ENCODE measurements at places on chromosomes 11 and 22. TPM values are rescaled to one million over a fixed set of nuclear protein-coding genes. Genes with fewer than 3 reads are reported as not detected.

RAG2 gene
- total RNA-seq = not detected

NCF4 gene
- 1.2 TPM for total RNA-seq

OR4D9 gene
- not detected for total RNA-seq

MAML2 gene
- 17.3 TPM for total RNA-seq

RAB36 gene
- total RNA-seq = 6.8 TPM

MYOD1 gene
- not detected for total RNA-seq

APOC3 gene
- total RNA-seq = not detected

ZNF280B gene
- total RNA-seq = 4.8 TPM

FBXO7 gene
- 59.3 TPM for total RNA-seq

OR51B5 gene
- total RNA-seq = 1.6 TPM

SMIM38 gene
- total RNA-seq = 1.4 TPM

ZNF280A gene
- total RNA-seq = not detected

CCDC15 gene
- 3.5 TPM for total RNA-seq

INPP5J gene
- total RNA-seq = 0.73 TPM

FAR1 gene
- total RNA-seq = 106 TPM

MFRP gene
- not detected for total RNA-seq

ASCL2 gene
- total RNA-seq = 1.7 TPM

OR52N1 gene
- not detected for total RNA-seq

APOL3 gene
- total RNA-seq = 2.4 TPM

DNAJB7 gene
- not detected for total RNA-seq

OR5B21 gene
- not detected for total RNA-seq

DUSP8 gene
- total RNA-seq = 6.7 TPM

C11orf21 gene
- 0.27 TPM for total RNA-seq

NXPE4 gene
- total RNA-seq = not detected

STARD10 gene
- total RNA-seq = 14.5 TPM

B3GAT1 gene
- 45.7 TPM for total RNA-seq

SNX32 gene
- total RNA-seq = 4.9 TPM

SAA1 gene
- not detected for total RNA-seq

APIP gene
- total RNA-seq = 15.2 TPM

MS4A4A gene
- 3.5 TPM for total RNA-seq

JAML gene
- 0.45 TPM for total RNA-seq

HBB gene
- total RNA-seq = 418 TPM

PARVA gene
- 9.5 TPM for total RNA-seq

ADAMTS15 gene
- 7.3 TPM for total RNA-seq

PANX3 gene
- total RNA-seq = not detected

AQP11 gene
- total RNA-seq = 6.5 TPM

CDCA5 gene
- 4.5 TPM for total RNA-seq

ADM2 gene
- 0.09 TPM for total RNA-seq

HIC2 gene
- 10.8 TPM for total RNA-seq

LIF gene
- 0.09 TPM for total RNA-seq

GAB4 gene
- total RNA-seq = not detected

OR52W1 gene
- total RNA-seq = not detected

MRPL17 gene
- total RNA-seq = 17.5 TPM

EXPH5 gene
- 8.8 TPM for total RNA-seq

KCNQ1 gene
- total RNA-seq = 0.45 TPM

CST6 gene
- not detected for total RNA-seq

MISFA gene
- 5.8 TPM for total RNA-seq

ZMAT5 gene
- total RNA-seq = 9.3 TPM

SMC1B gene
- not detected for total RNA-seq

B3GAT3 gene
- 12.8 TPM for total RNA-seq

TMEM41B gene
- 35.9 TPM for total RNA-seq

TEX12 gene
- total RNA-seq = 0.54 TPM

Measured in cerebellum (tissue), 4 donors.